A549 treated with DMSO at 1 μM for 4 hours (cell line): ENCODE measurements at places on chromosomes 11 and 22. TPM values are rescaled to one million over a fixed set of nuclear protein-coding genes. Genes with fewer than 3 reads are reported as not detected.

SYCE3 gene
- total RNA-seq: 0.30 to 0.80 TPM (median 0.40 TPM) in 4 of 5 replicates, not detected in the other

SLC22A12 gene
- total RNA-seq: not detected in 5 replicates

KREMEN1 gene
- total RNA-seq: 2.5 to 4.3 TPM (median 3.9 TPM) in 5 replicates

POU2AF2 gene
- total RNA-seq: not detected in 5 replicates

OR52I2 gene
- total RNA-seq: not detected in 5 replicates

DENND6B gene
- 1.9 to 3.2 TPM (median 3.0 TPM) in 5 replicates for total RNA-seq

TRPM5 gene
- total RNA-seq: not detected in 5 replicates

OR51T1 gene
- not detected in 5 replicates for total RNA-seq

RBMXL2 gene
- not detected in 5 replicates for total RNA-seq

P2RY2 gene
- 8.9 to 12.6 TPM (median 10.4 TPM) in 5 replicates for total RNA-seq

RIMBP3B gene
- 0.31 to 0.69 TPM (median 0.50 TPM) in 5 replicates for total RNA-seq

MMP11 gene
- 0.11 to 0.23 TPM (median 0.14 TPM) in 5 replicates for total RNA-seq

KIF18A gene
- 14.7 to 20.6 TPM (median 18.5 TPM) in 5 replicates for total RNA-seq

OR52I1 gene
- total RNA-seq: not detected in 5 replicates

NPAS4 gene
- total RNA-seq: not detected in 5 replicates

CSNK2A3 gene
- total RNA-seq: 1.6 to 2.5 TPM (median 1.9 TPM) in 5 replicates

IL10RA gene
- 0.07 to 0.34 TPM (median 0.18 TPM) in 4 of 5 replicates, not detected in the other for total RNA-seq

BATF2 gene
- total RNA-seq: 0.87 to 1.4 TPM (median 1.1 TPM) in 5 replicates

KRTAP5-9 gene
- not detected in 5 replicates for total RNA-seq

LINC01488 gene
- total RNA-seq: 0.07 to 0.10 TPM in 2 of 5 replicates, not detected in the others

KRTAP5-11 gene
- not detected in 5 replicates for total RNA-seq

DGAT2 gene
- total RNA-seq: 1.1 to 3.0 TPM (median 2.1 TPM) in 5 replicates

ADORA2A gene
- total RNA-seq: 0.83 to 1.3 TPM (median 0.98 TPM) in 5 replicates

KDM4E gene
- total RNA-seq: not detected in 5 replicates

MYO7A gene
- 1.2 to 1.5 TPM (median 1.4 TPM) in 5 replicates for total RNA-seq

PATE4 gene
- total RNA-seq: not detected in 5 replicates

MPEG1 gene
- total RNA-seq: not detected in 5 replicates

TANGO2 gene
- 12.7 to 29.8 TPM (median 16.7 TPM) in 5 replicates for total RNA-seq

YPEL4 gene
- 0.17 to 0.51 TPM (median 0.34 TPM) in 5 replicates for total RNA-seq

C11orf87 gene
- 0.01 to 0.06 TPM (median 0.02 TPM) in 4 of 5 replicates, not detected in the other for total RNA-seq

PANX3 gene
- not detected in 5 replicates for total RNA-seq

HTR3A gene
- total RNA-seq: not detected in 5 replicates

WNT7B gene
- total RNA-seq: 123 to 151 TPM (median 140 TPM) in 5 replicates

SELENOO gene
- 13.4 to 19.2 TPM (median 17.3 TPM) in 5 replicates for total RNA-seq

ARHGEF17 gene
- total RNA-seq: 11.0 to 14.3 TPM (median 12.7 TPM) in 5 replicates

P2RX3 gene
- total RNA-seq: 0.09 to 0.40 TPM (median 0.21 TPM) in 5 replicates

TMEM86A gene
- 0.40 to 0.47 TPM (median 0.40 TPM) in 5 replicates for total RNA-seq

SBF1 gene
- total RNA-seq: 18.1 to 29.4 TPM (median 23.4 TPM) in 5 replicates
